ENCODE measurements at places on chromosomes 13 and 19. TPM values are rescaled to one million over a fixed set of nuclear protein-coding genes. Genes with fewer than 3 reads are reported as not detected.
A peak's percentile ranks its signal among the peaks of the same experiment; 100 is the strongest.

GRCh38 chr13:44273991-44274770 lies 99.4 kb upstream of the SERP2 start:
- DNase-seq: peak; percentile 11

DNA sequence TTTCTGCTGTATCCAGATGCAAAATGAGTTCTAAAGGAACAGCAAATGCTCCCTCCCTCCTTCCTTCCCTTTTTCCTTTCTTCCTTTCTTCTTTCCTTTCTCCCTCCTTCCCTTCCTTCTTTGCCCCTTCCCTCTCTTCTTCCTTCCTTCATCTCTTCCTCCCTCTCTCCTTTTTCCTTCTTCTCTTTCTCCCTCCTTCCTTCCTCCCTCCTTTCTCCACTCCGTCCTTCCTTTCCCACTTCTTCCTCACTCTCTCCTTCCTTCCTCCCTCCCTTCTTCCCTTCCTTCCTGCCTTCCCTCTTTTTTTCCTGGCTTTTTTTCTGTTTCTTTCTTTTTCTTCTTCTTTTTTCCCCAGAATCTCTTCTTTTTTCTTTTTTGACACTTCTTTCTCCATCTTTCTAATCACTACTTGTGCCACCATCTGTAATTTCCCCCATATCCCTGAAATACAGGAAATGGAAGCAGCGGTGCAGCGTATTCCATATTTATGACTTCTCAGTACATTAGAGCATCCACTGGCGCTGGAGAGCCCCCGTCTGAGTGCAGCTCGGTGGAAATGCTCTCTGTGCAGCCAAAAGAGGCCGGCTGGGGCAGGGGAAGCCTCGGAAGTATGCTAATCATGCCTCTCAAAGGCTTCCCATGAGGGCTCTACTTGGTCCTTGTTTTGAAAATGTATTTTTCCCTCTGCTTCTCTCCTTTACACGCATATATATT lies 275.6 kb downstream of the TSHZ3 start:
- no peak for DNase-seq

GRCh38 chr19:17620696-17621095 lies 65.2 kb downstream of the COLGALT1 start:
- no peak for DNase-seq

- no peak for DNase-seq
Observed at GRCh38 chr19:31908496-31909225, 436.7 kb upstream of the ZNF507 start.

GRCh38 chr13:28161370-28161769 lies 23.0 kb downstream of the PAN3 start:
- DNase-seq: no peak

Gene ZSCAN22
- total RNA-seq: 3.2 TPM

Gene ZNF525
- 9.5 TPM for total RNA-seq

Gene LILRB2
- not detected for total RNA-seq

Measured in SK-MEL-5 (cell line).